ENCODE measurements at places on chromosomes 1 and 21. TPM values are rescaled to one million over a fixed set of nuclear protein-coding genes. Genes with fewer than 3 reads are reported as not detected.

ZBED6 gene
- 17.7 TPM for total RNA-seq

DMBX1 gene
- not detected for total RNA-seq

SLAMF9 gene
- not detected for total RNA-seq

KRTAP7-1 gene
- not detected for total RNA-seq

RPE65 gene
- total RNA-seq = not detected

FMO3 gene
- total RNA-seq = 2.3 TPM

CD247 gene
- total RNA-seq = not detected

DPH2 gene
- 37.2 TPM for total RNA-seq

KIF26B gene
- total RNA-seq = 1.8 TPM

UBXN10 gene
- total RNA-seq = 22.2 TPM

C4BPA gene
- not detected for total RNA-seq

SPRR3 gene
- total RNA-seq = not detected

EXO1 gene
- not detected for total RNA-seq

KRTAP11-1 gene
- total RNA-seq = not detected

GPR25 gene
- not detected for total RNA-seq

FOXD3 gene
- total RNA-seq = 4.3 TPM

LYST gene
- total RNA-seq = 53.2 TPM

RUSC1 gene
- 15.2 TPM for total RNA-seq

LCE1E gene
- total RNA-seq = not detected

CELA3A gene
- not detected for total RNA-seq

KCNN3 gene
- total RNA-seq = 16.4 TPM

NAXE gene
- 60.8 TPM for total RNA-seq

SERPINC1 gene
- total RNA-seq = not detected

MIER1 gene
- total RNA-seq = 53.5 TPM

GPR52 gene
- 2.5 TPM for total RNA-seq

PLA2G2E gene
- total RNA-seq = not detected

SMPDL3B gene
- total RNA-seq = 0.28 TPM

IGSF21 gene
- total RNA-seq = 2.2 TPM

CLDN17 gene
- not detected for total RNA-seq

BEND5 gene
- 12.2 TPM for total RNA-seq

LRRC71 gene
- not detected for total RNA-seq

DYNLT5 gene
- total RNA-seq = 0.49 TPM

ADORA3 gene
- 3.0 TPM for total RNA-seq

LCE6A gene
- total RNA-seq = not detected

C1orf141 gene
- total RNA-seq = not detected

PCP4 gene
- total RNA-seq = 188 TPM

NUDT17 gene
- 2.1 TPM for total RNA-seq
